ENCODE measurements at places on chromosomes 4 and X.

DNA sequence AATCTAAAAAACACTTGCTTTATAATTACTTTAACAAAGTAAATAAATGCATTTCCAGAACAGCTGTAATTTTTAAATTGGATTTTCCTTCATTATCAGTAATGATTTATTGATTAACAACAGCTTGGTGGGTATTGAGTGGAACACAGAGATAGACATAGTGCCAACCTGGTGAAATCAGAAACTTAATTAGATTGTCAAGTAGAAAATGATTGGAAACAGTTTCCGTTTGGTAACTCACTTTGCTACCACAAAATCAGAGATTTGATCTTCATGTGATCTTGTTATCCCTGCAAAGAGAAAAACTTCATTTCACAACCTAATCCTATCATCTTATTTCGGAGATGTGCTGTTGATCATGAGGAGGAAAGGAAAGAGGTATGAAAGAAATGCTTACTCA is 70.8 kb downstream of the CAPN6 start:
- DNase-seq, result no peak

GRCh38 chr4:52574036-52574435 is 85.1 kb downstream of the USP46 start:
- DNase-seq, result no peak

DNA sequence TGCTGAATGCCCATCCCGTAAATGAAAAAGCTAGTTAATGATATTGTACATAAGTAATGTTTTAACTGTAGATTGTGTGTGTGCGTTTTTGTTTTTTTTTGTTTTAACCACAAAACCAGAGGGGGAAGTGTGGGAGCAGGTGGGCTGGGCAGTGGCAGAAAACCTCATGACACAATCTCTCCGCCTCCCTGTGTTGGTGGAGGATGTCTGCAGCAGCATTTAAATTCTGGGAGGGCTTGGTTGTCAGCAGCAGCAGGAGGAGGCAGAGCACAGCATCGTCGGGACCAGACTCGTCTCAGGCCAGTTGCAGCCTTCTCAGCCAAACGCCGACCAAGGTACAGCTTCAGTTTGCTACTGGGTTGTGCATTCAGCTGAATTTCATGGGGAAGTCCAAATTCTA is at the start of gene SPP1:
TSS of gene SPP1 (plus strand) at position 249 of the 400 bp plus-strand sequence. CDS start 1,182 bp downstream, outside the sequence.
- DNase-seq, result no peak

DNA sequence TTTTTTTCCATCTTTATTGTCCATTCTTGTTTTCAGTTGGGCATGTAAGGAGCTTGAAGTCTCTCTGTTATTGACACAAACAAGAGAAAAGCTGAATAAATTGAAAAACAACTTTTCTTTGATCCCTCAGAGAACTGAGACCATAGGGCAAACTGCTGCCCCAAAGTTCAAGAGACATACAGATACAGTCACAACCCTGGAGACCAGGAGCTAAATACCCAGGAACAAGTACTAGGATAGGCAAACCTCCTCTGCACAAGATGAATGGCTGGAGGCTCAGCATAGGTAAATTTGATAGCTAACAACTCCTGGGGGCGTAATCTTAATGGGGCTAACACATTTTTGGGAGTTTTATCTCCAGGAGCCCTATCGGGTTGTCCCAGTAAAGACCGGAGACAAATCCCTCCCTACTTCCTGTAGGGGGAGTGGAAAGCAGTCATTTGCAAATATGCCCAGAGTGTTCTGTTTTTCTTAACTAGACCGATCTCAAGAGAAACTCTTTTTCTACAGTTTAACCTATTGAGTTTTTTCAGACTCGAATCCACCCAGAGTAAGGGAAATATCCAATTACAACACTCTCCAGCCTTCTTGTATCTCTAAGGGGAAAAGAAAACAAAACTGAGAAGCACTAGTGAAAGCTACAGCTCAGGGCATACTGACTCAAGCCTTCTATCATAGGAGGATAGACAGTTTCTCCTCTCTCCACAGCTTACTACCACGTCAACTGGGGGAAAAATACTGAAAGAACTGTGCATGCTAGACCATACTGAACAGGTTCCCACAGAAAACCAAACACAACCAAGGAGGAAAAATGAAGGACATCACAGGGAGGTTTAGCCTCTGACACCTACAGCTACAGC is 23.1 kb downstream of the MAGEA8 start:
- no peak for DNase-seq

DNA sequence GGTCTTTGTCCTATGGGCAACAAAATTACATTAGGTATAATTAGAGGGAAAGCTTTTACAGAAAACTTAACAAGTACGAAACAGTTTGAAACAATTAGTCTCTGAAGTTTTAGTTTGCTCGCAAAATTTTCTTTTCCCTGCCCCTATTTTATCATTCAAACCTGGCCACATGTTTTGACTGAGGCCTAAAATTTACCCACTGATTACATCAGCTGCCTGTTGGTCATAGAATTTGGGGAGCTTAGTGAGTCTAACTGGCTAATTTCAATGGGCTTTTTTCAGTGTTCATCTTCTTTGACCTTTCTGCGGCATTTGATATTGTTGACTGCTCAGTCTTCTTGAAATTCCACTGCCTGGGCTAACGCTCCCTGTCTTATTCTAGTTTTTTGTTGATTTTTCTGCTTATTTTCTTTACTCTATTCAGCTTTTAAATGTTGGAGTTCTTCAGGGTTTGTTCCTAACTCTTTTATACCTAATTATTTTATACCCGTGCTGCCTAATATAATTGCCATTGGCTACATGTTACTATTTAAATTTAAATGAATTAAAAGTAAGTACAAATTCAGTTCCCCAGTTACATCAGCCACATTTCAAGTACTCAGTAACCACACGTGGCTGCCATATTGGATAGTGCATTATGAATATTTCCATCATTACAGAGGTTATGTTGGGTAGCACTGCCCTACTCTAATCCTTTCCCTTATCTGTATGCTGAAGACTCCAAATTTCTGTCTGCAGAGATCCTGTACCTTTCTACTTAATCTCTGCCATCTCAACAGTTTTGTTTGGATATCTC is 87.5 kb downstream of the SNX25 start:
- no peak for DNase-seq
